ENCODE measurements at places on chromosomes 5 and 9.
A peak's percentile ranks its signal among the peaks of the same experiment; 100 is the strongest.

DNA sequence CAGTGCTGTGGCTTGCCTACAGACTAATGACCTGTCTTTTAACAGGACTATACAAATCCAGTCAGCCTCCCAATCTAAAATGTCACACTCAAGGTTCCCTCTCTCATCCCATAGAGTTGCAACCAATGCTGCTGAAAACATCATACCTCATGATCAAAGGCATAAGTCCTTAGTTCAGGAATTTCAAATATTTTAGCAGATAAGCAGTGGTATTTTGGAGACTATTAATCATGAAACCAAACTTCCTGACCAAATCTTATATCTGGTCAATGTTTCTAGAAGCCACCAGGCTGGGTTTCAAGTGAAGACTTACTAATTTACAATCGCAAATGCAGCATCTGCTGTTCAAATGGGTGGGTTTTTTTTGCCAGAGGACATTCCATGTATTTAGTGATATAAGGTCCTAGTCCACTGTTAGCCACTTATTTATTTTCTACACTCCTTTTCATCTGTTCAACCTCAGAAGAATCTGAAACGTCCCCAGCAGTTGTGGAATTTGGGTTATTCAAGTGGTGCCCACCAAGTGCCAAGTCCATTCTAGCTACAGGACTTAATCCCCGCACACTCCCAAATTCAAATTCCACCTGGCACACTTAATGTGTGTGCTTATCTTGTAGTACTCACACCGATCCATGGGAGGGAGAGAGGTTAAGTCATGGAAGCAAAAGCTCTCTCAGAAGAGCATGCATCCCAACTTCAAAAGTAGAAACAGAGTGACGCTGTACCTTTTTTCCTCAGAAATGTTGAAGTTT lies 5.8 kb downstream of the TAS2R1 start:
- no peak for DNase-seq

DNA sequence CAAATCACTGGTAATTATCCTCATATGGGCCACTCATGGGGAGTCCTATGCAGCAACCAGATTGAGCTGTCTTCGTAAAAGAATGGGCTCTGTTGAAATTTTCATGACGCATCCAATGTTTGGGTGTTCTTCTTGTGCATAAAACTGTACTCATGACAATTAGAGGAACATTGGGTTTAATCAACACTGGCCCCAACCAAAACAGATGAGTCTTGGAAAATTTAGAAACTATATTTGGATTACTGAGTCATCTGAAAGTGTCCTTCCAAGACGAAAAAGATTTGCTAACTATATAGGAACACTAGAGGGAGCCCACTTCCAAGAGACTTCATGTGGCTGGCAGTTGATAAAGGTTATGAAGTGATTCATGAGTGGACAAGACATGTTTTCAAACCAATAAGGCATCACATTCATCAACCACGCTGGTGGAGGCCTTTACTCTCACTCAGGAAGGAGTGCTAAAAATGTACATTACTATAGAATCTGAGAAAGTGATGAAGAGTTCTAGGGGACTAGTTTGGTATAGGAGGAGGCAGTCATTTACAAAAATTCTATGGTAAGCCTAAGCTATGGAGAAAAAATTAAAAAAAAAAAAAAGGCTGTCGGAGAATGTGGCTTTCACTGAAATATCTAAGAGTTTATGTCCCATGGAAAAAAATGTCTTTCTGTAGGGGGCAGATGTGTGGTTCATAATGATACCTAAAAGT lies 313.5 kb downstream of the PRDM9 start:
- DNase-seq = no peak

- DNase-seq = peak; percentile 73
Observed at GRCh38 chr9:133992780-133993634, 883 bp upstream of the VAV2 start.

DNA sequence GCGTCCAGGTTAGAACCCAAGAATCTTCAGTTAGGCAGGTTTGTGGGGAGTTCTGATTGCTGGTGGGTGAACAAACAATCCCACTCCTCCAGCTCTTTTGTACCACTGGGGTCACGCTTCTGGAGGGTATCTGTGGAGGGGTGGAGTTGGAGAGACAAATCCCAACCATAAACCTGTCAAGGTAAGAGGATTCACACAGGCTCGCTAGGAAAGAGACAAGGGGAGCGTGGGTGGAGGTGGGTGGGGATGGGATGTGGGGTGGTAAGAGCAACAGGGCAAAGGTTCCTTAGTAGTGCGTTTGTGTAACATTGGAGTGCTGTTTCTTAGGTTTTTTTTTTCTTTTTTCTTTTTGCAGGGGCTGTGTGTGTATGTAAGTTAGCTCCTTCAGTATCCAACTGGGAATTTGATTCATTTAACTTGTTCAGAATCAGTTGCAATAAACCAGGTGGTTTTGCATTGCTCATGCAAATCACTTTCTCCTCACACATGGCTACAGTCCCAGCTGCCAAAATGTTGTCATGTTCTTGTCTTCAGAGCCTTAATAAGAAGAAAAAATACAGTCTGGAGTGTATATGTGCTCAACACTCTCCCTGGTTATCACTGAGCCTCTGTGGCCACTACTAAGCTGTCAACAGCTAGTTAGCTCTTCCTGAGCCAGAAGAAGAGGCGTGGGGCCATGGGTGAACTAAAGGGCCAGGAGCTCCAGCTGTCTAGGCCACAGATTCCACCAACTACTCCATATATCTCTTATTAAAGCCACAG lies 164.0 kb upstream of the RAD23B start:
- no peak for DNase-seq

- peak; percentile 34 for DNase-seq
Observed at GRCh38 chr9:33921967-33922895, 105.3 kb downstream of the UBE2R2 start.

GRCh38 chr9:71179183-71179582 lies 57.8 kb upstream of the TRPM3 start:
- DNase-seq = no peak

DNA sequence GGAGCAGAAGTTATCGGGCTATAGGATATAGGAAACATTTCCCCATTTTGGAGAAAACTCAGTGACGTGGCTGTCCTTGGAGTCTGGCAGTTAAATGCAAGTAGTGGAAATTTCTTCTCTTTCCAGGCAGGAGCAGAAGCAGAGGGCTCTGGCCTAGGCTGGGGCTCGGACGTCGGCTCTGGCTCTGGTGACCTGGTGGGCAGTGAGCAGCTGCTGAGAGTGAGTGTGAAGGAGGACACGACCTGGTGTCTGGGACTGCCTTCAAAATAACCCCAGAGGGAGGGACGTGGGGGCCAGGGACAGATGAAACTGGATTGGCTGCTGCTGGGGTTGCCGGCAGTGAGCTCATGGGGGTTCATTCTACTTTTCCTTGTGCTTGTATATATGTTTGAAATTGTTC lies 79.5 kb downstream of the COL15A1 start:
- no peak for DNase-seq

DNA sequence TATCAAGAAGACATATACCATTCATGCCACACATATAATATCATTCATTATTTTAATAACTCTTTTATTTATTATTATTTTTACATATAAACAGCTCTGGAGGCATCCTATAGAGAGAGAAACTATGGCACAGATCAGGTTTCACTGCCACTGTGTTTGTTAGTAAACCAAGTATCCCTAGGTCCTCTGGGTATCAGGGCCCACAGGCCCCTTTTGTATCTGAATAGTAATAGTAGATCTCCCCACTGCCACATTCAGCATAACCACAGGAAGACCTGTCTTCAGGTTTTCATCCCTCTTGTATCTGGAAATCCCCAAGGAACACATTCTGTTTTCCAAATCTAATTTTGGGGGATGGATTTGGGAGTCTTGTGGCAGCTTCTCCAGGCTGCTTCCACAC lies 94.0 kb downstream of the SPATA31D1 start:
- no peak for DNase-seq

Data from suppressor macrophage (primary cell).